ENCODE measurements at places on chromosomes 16 and 17. TPM values are rescaled to one million over a fixed set of nuclear protein-coding genes. Genes with fewer than 3 reads are reported as not detected.

Gene G6PC1
- not detected for total RNA-seq

Gene CES1
- not detected for total RNA-seq

Gene EVI2A
- total RNA-seq = 0.19 TPM

Gene KRT27
- not detected for total RNA-seq

Gene ADAD2
- 0.10 TPM for total RNA-seq

Gene SCNN1G
- 0.33 TPM for total RNA-seq

Gene SMIM36
- total RNA-seq = not detected

Gene MPG
- 171 TPM for total RNA-seq

Data from vein endothelial cell (primary cell).